ENCODE measurements at places on chromosomes 12 and 14. TPM values are rescaled to one million over a fixed set of nuclear protein-coding genes. Genes with fewer than 3 reads are reported as not detected.

GRCh38 chr14:37340353-37340752 is 142.6 kb downstream of the MIPOL1 start:
- no peak for DNase-seq

- no peak for DNase-seq
Observed at GRCh38 chr12:106387848-106388377, 30.4 kb downstream of the POLR3B start.

- DNase-seq = no peak
Observed at GRCh38 chr14:104794631-104794992, 936 bp downstream of the AKT1 start.

- DNase-seq = no peak
Observed at GRCh38 chr14:54129850-54130640, 173.4 kb upstream of the BMP4 start.

DNA sequence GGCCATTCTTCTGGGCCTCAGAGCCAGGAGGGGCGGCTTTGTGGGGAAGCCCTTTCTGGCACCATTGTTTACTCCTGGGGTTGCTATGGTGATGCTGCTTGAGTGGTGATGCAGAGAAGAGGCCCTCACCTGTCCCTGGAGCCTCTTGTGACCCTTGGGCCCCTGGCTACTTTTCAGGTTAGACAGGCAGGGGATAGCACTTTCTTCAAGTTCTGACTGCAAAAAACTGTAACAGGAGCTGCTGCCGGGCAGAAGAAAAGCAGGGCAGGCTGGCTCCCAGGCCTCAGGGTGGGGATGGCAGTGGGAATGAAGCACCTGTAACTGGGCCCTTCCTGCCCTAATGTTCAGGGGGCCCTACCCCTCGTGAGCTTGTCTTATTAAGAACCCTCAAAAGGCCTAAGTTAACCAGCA is at the start of gene TEX52:
TSS of gene TEX52 (minus strand) at position 19 of the 411 bp plus-strand sequence. CDS start at position 6, 13 bp downstream.
- DNase-seq = no peak

GRCh38 chr12:21451529-21451928 is 14.1 kb downstream of the PYROXD1 start:
- no peak for DNase-seq

- no peak for DNase-seq
Observed at GRCh38 chr14:90536092-90536491, 139.3 kb downstream of the CALM1 start.

The AGAP2 gene
- 2.6 TPM for total RNA-seq

The VRK1 gene
- total RNA-seq = 12.1 TPM

GRCh38 chr12:123286652-123287373 is 15.2 kb upstream of the CDK2AP1 start:
- DNase-seq = no peak

DNA sequence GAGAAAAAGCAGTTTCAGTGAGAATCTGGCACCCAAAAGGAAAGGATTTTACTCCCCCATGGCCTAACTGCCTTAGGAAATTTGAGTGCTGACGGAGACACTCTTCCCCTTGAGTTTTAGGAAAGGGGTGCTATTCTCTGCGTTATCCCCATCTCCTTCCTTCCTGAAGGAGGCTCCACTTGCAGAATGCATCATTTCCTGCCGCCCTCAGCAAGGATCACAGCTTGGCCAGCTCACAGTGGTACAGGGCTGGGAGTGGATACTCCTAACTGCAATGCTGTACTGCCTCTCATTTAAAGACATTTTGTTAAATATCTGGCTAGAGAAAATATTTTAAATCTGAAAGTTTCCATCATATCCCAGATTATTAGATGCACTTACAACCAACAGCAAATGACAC is 33.0 kb downstream of the RDH12 start:
- DNase-seq = no peak

DNA sequence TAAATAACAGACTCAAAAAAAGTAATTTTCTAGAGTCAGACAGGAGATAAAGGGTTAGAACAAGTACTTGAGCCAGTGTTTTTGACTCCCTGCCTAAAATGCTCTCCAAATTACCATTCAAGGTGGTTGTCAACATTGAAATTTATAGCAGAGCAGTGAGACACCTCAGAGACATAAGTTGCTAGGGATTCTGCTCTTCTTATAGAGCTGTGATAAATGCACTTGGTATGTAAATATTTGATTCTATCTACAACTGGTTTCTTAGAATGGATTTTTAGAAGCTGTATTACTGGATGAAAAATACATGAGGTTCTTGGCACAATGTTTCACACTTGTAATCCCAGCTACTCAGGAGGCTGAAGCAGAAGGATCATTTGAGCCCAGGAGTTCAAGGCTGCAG is 83.9 kb upstream of the OSBPL8 start:
- DNase-seq = no peak

DNA sequence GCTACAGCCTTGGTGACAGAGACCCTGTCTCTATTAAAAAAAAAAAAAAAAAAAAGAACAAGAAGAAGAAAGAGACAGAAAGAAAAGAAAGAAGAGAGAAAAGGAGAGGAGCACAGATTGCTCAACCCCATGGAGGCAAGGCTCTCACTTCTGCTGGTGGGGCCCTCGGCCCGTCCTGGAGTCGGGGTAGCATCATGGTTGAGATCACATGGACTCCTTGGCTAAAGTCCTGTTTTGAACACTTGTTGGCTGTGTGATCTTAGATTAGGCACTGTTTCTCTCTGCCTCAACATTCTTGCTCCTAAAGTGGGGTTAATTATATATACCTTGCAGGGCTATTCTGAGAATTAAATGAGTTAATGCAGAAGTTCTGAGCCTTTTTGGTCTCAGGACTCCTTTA is 207.7 kb downstream of the CACNA1C start:
- no peak for DNase-seq

GRCh38 chr12:102437511-102437910 is 42.9 kb downstream of the IGF1 start:
- DNase-seq = no peak

DNA sequence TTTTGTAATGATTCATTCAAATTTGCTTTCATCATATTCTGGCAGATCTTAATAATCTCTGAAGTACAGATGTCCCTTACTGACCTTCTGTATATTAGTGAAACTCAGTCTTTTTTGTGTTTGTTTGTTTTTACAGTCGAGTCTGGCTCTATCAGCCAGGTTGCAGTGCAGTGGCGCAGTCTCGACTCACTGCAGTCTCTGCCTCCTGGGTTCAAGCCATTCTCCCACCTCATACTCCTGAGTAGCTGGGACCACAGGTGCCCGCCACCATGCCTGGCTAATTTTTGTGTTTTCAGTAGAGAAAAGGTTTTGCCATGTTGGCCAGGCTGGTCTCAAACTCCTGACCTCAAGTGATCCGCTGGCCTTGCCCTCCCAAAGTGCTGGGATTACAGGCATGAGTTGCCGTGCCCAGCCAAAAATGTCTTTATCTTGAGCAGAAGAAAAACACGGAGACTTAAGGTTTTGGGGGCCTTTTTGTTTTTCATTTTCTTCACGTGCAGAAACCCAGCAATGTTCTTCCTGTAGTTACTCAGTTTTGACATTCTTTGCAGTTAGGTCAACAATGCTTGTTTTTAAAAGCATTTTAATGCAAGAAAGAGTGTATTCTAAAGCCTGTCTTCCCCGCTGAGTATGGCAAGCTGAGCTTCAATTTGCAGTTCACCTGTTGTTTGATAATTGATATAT is 79.5 kb downstream of the FAR2 start:
- DNase-seq = no peak

DNA sequence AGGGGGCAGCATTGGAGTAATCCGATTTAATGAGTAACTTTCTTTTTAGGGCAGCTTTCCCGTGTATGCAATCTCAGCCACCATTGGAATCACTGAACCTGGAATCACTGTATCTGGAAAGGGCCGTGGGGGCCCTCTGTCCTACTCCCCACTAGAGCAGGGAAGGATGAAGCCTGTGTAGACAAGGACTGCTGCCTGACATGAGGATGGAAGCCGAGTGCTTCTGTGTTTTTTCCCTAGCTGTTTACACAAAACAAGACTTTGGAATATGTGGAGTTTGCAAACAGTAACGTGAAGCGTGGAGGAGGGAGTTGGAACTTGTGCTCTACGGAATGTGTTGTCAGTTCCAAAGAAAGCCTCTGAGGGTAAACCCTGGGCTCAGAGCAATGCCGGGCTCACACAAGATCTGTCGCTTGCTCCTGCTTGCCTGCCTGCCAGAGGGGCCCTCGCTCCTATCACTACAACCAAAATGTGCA is 32.4 kb upstream of the HDAC7 start:
- DNase-seq = no peak

DNA sequence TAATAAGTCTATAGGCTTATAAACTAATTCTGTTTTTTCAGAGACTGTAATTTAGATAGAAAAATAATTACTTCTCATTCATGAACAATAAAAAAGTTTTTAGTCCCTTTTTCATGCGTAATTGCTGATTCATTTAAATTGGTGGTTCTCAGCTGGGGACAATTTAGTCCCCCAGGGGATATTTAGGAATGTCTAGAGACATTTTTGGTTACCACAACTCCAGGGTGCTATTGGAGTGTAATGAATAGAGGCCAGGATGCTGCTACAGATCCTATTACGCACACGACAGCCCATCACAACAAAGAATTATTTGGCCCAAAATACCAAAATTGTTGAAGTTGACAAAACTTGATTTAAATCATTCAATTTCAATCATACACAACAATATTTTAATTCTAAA is 22.8 kb upstream of the VCPKMT start:
- no peak for DNase-seq

The GPX2 gene
- 617 TPM for total RNA-seq

GRCh38 chr12:108975024-108975593 is 45.8 kb downstream of the SVOP start:
- no peak for DNase-seq

- DNase-seq = no peak
Observed at GRCh38 chr12:1173781-1174617, 183.0 kb downstream of the ERC1 start.

GRCh38 chr12:85519163-85519562 is 239.1 kb downstream of the ALX1 start:
- DNase-seq = no peak

The LHX5 gene
- not detected for total RNA-seq

The LRP1-AS gene
- not detected for total RNA-seq

DNA sequence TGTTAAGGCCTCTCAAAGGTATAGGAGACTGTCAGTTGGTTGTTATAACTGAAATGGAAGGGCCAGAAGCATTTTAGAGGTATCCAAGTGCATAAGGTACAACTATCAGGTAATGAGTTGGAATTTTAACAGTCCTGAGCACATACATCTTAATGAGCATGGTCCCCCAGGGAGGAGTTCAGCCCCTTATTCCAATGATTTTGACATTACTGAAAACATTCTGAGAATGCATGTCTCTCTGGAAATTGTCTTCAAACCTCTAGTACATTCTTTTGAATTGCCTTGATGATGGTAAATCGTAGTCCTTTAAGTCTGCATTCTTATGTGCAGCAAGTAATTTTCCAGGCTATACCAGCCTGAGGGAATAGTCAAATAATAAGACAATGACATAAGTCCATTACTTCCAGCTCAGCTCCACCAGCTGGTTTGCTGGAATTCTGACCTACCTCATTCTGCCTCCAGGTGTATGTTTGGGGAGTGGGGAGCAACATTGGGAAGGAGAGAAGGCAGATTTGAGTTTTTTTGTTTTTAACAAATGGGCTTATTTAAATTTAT is 239.2 kb downstream of the MSRB3 start:
- no peak for DNase-seq

DNA sequence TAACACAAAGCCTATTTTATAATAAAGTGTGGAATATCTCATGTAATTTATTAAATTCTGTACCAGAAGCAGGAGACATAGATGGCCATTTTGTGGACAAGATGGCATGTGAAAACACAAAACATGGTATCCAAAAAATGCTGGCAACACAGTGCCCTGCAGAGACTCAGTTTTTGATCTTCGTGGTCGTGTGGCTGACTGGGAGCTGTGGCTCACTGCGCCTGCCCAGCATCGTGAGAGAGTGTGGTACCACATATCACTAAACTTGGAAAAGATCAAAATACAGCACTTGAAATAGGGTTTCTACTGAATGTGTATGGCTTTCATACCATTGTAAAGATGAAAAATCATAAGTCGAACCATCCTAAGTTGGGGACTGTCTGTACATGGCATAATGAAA is 43.0 kb upstream of the MANSC4 start:
- no peak for DNase-seq

DNA sequence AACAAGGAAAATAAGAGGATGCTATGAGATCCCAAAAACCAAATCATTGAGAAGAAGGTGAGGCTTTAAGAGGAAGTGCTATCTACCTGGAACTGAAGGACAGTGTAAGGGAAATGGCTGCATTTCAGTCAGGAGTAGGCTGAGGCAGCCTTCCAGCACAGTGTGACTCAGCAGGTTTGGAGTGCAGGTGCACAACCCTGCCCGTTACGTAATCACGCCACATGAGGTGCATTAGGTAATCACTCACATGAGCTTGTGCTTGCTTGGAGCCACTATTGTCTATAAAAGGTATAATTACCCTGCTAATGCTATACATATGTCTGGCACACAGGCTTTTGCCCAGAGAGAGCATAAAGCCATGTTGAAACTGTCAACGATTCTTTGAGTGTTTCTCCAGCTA is 74.9 kb downstream of the DIO2 start:
- no peak for DNase-seq

- DNase-seq = no peak
Observed at GRCh38 chr14:67814821-67815220, 1.6 kb downstream of the ZFYVE26 start.

The NTN4 gene
- 35.1 TPM for total RNA-seq

The EMP1 gene
- 66.0 TPM for total RNA-seq

- DNase-seq = no peak
Observed at GRCh38 chr12:116266168-116266601, 11.3 kb downstream of the MED13L start.

- DNase-seq = no peak
Observed at GRCh38 chr12:117032593-117033381, 66.4 kb downstream of the TESC start.

- no peak for DNase-seq
Observed at GRCh38 chr12:62646566-62646965, 179.9 kb downstream of the MON2 start.

The CCDC184 gene
- total RNA-seq = 5.2 TPM

The B4GALNT3 gene
- 26.4 TPM for total RNA-seq

DNA sequence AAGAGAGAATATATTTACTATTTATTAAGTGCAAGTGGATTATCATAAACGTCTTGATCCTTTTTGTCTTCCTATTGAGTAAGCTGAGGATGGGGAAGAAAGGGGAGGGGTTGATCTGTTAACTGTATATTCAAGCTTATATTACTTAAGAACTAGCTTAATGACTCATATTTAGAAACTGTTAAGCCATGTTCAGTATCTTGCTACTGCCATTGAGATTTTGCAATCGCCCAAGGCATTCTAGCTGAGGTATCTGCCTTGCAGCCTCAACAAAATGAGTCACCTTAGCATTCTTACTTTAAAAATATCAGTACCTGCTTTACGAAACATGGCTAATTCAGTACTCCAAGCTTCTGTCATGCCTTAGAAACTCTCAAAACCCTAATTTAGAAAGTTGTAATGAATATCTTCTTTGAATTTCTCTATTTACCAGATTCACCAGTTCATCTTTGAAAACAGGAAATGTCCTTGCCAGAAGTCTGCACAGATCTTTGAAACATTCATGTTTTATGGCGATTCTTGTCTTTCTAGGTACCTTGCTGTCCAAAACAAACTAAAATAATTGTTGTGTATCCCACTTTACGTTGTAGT is 76.1 kb downstream of the ALG10B start:
- DNase-seq = no peak

GRCh38 chr12:122350141-122350848 is 72.2 kb downstream of the CLIP1 start:
- peak; percentile 26 for DNase-seq

- no peak for DNase-seq
Observed at GRCh38 chr14:75514673-75515628, 7.3 kb upstream of the BATF start.

GRCh38 chr12:62787611-62788010 is 147.3 kb downstream of the PPM1H start:
- no peak for DNase-seq

The TAS2R7 gene
- total RNA-seq = not detected
